ENCODE measurements at places on chromosomes 13 and 19.

DNA sequence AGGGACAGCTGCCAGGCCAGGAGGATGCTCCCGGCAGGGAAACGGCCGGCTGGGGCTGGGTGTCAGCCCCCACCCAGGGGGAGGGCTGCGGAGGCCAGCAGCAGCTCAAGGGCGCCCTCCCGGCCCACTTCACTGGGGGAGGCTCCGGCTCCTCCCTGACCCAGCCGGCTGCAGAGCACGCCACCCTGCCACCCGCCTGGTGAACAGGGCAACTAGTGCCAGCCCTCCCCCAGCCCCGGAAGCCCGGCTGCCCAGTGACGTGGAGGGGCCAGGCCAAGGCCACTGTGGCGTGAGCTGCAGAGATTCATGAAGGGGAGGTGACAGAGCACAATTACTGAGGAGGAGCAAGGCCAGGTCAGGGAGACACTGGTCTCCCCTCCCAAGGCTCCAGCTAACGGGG is 14.7 kb downstream of the REXO1 start:
- H3K27me3 ChIP-seq: no peaks in the 10 kb centered on the region
- no peak overlapping the region for H3K27ac ChIP-seq
- H3K4me1 ChIP-seq: peaks cover 4% of the 10 kb centered on the region

DNA sequence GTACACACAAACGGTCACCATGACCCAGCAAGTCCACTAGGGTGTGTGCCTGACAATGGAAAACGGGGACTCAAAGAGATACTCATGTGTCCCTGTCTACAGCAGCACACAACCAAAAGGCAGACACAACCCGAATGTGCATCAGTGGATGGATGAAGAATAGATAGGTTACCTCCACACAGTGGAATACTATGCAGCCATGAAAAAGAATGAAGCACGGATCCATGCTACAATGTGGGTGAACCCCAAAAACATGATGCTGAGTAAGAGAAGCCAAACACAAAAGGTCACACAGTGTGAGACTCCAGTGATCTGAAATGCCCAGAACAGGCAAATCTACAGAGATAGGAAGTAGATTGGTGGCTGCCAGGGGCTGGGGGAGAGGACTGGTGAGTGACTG is 9.0 kb downstream of the CERS1 start:
- no peak overlapping the region for H3K4me3 ChIP-seq
- no peaks in the 10 kb centered on the region for H3K4me1 ChIP-seq
- H3K27me3 ChIP-seq: peaks cover 14% of the 10 kb centered on the region
- H3K27ac ChIP-seq: no peak overlapping the region

DNA sequence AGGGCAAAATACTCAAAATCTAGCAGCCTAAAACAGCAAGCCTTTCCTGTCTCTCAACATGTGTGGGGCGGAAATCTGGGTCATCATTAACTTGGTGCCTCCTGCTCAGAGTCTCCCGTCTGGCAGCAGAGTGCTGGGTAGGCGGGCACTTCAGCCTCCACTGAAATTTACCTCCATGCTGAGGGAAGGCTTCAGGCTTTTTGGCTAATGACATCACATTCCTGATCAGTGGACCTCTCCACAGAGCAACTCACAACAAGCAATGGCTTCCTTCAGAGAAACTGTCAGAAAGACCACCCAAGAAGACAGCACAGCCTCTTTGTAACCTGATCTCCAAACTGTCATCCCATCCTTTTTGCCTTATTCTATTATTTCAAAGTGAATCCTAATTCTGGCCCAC is 1109.0 kb downstream of the UQCRFS1 start:
- H3K4me1 ChIP-seq: no peaks in the 10 kb centered on the region
- no peak overlapping the region for H3K4me3 ChIP-seq
- H3K36me3 ChIP-seq: no peaks in the 10 kb centered on the region
- no peak for DNase-seq

DNA sequence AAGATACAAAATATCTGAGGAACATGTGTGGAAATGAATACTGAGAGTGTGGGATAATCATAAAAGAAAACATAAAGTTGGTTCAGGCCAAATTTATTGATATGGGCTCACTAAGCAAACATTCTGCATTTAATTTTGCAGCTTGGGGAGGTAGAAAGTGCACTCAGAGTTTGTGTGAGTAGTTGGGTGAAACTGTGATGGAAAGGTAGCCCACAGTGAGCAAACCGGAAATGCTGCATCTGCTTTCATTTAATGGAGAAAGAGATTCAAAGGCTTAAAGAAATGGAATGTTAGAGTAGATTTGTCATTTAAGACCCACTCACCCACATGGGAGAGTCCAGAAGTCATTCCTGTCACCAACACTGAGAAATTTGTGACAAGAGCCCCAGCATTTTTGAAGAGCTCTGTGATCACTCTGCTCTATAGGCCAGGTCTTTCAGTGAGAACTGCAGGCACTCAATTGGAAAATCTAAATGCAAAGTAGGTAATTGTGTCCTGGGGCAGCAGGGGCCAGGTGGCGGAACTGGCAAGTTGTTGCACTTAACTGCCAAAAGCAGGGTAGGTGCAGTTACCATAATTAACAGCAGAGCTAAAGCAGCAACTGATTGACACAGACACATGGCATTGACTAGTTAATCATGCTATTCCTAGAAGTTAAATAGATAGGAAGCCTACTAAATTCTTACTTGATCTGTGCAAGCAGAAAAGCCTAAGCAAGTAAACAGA is 1228.3 kb upstream of the PCDH20 start:
- no peak overlapping the region for H3K4me3 ChIP-seq
- no peak for DNase-seq
- H3K27me3 ChIP-seq: no peaks in the 10 kb centered on the region
- no peaks in the 10 kb centered on the region for H3K36me3 ChIP-seq
- no peak overlapping the region for H3K27ac ChIP-seq

- peak overlapping the region; percentile 8 for H3K27ac ChIP-seq
- no peak overlapping the region for H3K4me3 ChIP-seq
- H3K4me1 ChIP-seq: peaks cover 79% of the 10 kb centered on the region
Measured at GRCh38 chr19:18502638-18503294, 19.1 kb downstream of the ELL start.

- H3K4me3 ChIP-seq: no peak overlapping the region
- no peaks in the 10 kb centered on the region for H3K4me1 ChIP-seq
- H3K27ac ChIP-seq: no peak overlapping the region
- no peak for DNase-seq
- no peaks in the 10 kb centered on the region for H3K36me3 ChIP-seq
Measured at GRCh38 chr13:62043600-62043999, 628.0 kb upstream of the PCDH20 start.

- no peaks in the 10 kb centered on the region for H3K36me3 ChIP-seq
- H3K4me3 ChIP-seq: no peak overlapping the region
- no peaks in the 10 kb centered on the region for H3K4me1 ChIP-seq
- H3K27ac ChIP-seq: no peak overlapping the region
Measured at GRCh38 chr13:104206450-104207044, 1140.3 kb upstream of the SLC10A2 start.

DNA sequence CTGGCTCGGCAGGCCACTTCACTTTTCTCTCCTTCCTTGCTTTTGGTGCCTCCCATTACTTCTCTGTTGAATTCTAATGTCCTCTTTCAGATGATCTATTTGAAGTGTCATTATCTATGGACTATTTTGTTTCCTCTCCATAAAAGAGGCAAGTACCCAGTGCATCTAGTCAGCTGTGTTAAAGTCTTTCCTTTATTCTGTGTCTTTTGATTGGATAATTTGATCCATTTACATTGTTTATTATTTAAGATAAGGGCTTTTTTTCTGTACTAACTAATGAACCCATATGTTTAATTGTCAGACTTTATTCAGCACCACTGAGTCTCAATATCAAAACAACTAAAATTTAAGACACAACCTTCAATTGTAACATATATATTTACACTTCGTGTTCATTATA is 36.4 kb downstream of the IGFL3 start:
- no peaks in the 10 kb centered on the region for H3K36me3 ChIP-seq
- no peaks in the 10 kb centered on the region for H3K4me1 ChIP-seq
- peaks cover 54% of the 10 kb centered on the region for H3K27me3 ChIP-seq
- H3K4me3 ChIP-seq: no peak overlapping the region
- no peak overlapping the region for H3K27ac ChIP-seq
- no peak for DNase-seq

DNA sequence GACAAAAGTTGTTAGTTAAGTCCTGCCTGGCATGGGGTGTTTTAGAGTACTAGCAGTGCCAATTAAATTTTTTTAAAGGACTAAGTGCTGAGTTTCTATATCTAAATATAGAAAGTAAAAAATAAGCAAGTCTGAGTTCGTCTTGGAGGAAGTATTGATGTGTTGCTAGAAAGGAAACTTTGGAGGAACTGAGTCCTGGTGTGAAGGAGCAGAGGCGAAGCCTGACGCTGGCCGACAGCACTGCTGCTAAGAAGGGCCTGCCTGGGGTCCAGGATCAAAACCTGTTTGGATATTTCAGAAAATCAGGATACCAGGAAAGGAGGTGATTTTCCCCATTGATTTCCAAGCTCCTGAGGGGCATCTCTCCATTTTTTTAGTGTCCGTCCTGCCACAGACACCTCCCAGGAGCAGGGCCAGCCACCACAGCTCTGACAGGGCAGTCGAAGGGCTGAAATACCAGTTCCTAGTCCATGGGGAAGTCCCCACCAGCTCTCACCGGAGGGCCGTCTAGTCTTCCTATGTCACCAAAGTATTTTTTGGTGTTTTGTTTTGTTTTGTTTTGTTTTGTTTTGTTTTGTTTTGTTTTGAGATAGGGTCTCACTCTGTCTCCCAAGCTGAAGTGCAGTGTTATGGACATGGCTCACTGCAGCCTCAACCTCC is 38.2 kb upstream of the NPAS1 start:
- DNase-seq: no peak
- H3K36me3 ChIP-seq: peaks cover 3% of the 10 kb centered on the region
- no peaks in the 10 kb centered on the region for H3K27me3 ChIP-seq
- H3K4me1 ChIP-seq: peaks cover 16% of the 10 kb centered on the region
- H3K27ac ChIP-seq: no peak overlapping the region

DNA sequence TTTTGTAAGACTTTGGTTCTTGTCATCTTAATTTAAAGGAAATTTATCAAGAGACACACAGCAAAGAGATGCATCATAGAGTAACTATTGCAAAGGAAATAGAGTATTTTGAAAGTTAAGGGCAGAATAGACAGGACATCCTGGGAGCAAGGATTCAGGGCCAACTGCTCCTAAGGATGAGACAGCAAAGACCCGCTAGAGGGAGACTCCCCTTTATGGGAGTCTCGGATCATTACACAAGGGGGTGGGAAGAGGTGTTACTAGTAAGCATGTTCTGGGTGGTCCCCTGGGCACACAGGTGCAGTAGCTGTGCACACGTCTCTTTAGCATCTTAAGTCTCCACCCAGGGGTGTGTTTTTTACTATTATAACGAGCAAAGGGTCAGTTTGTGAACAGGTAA is 9.6 kb downstream of the ZSCAN5C start:
- no peaks in the 10 kb centered on the region for H3K4me1 ChIP-seq
- no peaks in the 10 kb centered on the region for H3K36me3 ChIP-seq
- no peak for DNase-seq
- no peak overlapping the region for H3K27ac ChIP-seq
- no peak overlapping the region for H3K4me3 ChIP-seq

- no peak for DNase-seq
- no peak overlapping the region for H3K27ac ChIP-seq
- H3K36me3 ChIP-seq: no peaks in the 10 kb centered on the region
- no peaks in the 10 kb centered on the region for H3K27me3 ChIP-seq
Measured at GRCh38 chr13:56720841-56721240, 419.9 kb upstream of the PRR20A start.

GRCh38 chr19:7925171-7925851 is 624 bp downstream of the CTXN1 start:
- peaks cover 7% of the 10 kb centered on the region for H3K36me3 ChIP-seq
- H3K4me1 ChIP-seq: peaks cover 25% of the 10 kb centered on the region
- no peaks in the 10 kb centered on the region for H3K27me3 ChIP-seq
- H3K27ac ChIP-seq: peak overlapping the region; percentile 65
- peak; percentile 87 for DNase-seq

DNA sequence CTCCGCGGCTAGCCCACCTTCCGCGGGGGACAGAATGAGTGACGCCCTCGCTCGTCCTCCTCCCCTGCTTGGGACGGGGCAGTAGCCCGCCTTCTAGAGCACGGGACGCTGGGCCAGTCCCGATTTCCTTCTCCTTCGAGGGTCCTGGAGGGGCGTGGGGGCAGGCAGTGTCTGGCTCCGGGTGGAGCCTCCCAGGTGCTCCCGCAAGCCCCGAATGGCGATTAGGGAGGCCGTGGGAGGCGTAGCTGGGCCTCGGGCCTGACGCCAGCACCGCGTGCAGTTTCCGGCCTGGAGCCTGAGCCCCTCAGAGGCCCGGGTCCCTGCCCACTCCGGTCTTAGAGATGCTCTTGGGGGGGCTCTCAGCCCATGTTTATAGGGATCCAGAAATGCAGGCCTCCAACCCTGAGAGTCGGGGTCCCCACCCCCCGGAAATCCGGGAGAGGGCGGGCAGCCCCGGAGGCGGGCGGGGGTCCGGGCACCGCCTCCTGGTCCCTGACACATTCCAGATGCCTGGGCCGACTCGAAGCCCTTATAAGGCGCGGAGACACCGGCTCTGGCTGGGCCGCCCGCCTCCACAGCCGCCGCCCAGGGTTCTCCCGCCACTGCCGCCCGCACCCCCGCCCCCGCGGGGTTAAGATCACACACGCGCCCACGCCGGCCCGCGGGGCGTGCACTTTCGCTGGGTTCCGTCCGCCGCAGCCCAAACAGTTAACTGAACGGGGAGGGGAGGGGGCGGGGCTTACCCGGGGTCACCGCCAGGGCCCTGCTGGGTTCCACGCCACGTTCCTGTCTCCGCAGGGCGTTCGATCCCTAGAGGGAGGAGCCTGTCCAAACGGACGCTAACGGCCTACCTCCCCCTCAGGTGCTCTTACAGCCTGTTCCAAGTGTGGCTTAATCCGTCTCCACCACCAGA is 1.5 kb downstream of the MYADM start:
- peak overlapping the region; percentile 81 for H3K27ac ChIP-seq
- peaks cover 18% of the 10 kb centered on the region for H3K36me3 ChIP-seq
- H3K4me1 ChIP-seq: peaks cover 48% of the 10 kb centered on the region
- H3K4me3 ChIP-seq: peak overlapping the region; percentile 94
- no peaks in the 10 kb centered on the region for H3K27me3 ChIP-seq

DNA sequence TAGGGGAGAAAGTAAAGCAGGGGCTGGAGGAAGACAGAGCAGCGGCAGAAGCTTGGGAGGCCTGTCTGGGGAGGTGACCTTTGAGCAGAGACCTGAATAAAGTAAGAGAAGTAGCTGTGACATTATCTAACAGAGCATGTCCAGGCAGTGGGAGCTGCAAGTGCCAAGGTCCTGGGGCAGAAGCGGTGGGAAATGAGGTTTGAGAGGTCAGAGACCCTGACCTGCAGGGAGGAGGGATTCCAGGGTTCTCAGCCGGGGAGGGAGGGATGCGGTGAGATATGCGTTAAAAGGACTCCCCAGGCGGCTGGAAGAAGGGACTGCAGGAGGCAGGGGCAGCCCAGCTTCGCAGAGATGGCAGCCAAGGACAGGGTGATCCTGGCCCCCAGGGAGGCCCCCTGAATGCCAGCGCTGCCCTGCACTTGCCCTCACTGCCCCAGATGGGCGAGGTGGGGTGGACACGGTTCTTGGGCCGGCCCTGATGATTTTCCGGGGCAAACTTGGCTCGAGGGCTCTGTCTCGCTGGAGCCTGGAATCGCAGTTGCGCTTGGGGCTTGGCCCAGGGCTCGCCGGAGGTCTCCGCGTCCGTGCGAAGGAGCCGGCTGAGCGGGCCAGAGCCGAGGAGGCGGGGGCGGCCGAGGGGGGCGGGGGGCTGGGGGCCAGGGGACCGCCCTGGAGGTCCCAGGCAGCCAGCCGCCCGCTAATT is 3.2 kb downstream of the CRLF1 start:
- no peak overlapping the region for H3K4me3 ChIP-seq
- peaks cover 3% of the 10 kb centered on the region for H3K4me1 ChIP-seq
- peaks cover 71% of the 10 kb centered on the region for H3K27me3 ChIP-seq
- DNase-seq: no peak

Data from activated naive CD8-positive, alpha-beta T cell treated with anti-CD3 and anti-CD28 coated beads for 36 hours (primary cell).